Ureter (tissue), 1 donor: ENCODE measurements at places on chromosomes 11 and 22.

DNA sequence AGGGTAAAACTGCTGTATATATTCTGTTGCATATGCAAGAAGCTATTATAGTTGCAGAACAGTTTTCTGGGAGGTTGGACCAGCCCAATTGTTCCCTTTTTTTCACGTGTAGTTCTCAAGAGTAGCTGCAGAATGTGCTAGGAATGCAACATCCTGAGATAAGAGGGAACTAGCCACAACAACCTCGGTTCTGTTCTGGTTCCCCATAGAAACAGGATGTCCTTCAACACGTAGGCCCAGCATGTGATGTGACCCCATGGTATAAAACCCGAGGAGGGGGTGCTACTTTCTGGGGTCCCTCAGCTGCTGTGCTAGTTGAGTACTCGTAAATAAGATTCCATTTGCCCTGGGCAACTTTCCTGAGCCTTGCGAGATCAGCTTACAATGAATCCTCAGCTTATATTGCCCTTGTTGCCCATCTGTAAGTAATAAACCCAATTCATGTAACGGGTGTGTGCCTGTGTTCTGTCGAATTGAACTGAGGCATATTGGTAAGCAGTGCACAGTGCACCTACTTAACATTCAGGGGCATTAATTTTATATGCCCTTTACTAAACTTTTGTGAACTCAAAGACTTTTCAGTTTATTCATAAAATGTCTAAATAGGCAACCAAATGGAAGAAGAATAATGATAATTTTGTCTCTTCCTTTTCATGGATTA lies 23.0 kb upstream of the TRAF6 start:
- DNase-seq = no peak

DNA sequence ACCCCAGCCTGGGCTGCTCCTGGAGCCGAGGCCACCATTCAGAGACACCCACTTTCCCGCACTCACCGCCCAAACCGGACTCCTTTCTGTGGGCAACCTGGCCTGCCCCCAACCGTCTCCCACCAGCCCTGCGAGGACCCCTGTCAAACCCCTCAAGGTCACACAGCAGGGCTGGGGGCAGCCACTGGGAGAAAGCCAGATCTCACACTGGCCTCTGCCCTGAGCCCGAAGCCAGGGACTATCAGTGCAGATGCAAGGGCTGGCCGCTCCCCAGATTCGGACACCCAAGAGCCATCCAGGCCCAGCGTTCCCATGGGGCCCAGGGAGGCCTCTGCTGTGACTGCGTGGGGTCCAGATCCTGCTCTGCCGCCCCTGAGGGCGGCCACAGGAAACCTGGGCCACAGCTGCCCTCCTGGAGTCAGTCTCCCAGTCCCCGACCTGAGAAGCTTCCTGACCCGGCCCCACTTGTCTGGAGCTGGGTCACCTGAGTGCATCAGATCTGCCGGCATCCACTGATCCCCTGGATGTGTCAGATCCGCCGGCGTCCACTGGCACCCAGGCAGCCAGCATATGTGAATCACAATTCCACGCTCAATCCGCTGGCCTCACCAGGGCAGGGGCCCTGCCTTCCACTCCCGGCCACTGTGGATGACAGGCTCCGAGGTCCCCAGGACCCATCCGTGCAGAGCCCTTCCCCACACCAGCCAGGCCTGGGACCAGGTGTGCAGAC lies 139.7 kb downstream of the BRD1 start:
- no peak for DNase-seq

DNA sequence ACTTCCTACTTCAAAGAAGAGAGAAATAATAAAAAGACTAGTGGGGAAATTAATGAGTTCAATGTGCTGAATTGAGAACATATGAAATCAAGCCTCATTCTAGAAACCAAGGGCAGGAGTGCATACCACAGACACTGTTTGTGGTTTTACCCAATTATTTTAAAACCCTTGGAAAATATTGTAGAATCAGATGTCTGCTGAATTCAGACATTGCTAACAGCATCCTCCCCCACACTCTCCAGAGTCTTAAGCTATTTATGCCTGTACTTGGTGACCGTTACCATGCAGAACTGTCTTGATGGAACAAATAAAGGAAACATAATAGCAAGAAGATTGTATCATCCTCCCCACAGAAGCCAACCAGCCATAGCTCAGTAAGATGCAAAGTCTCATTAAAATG lies 850.1 kb downstream of the NTM start:
- no peak for DNase-seq

- no peak for DNase-seq
Measured at GRCh38 chr11:116690611-116691010, 82.2 kb downstream of the BUD13 start.

DNA sequence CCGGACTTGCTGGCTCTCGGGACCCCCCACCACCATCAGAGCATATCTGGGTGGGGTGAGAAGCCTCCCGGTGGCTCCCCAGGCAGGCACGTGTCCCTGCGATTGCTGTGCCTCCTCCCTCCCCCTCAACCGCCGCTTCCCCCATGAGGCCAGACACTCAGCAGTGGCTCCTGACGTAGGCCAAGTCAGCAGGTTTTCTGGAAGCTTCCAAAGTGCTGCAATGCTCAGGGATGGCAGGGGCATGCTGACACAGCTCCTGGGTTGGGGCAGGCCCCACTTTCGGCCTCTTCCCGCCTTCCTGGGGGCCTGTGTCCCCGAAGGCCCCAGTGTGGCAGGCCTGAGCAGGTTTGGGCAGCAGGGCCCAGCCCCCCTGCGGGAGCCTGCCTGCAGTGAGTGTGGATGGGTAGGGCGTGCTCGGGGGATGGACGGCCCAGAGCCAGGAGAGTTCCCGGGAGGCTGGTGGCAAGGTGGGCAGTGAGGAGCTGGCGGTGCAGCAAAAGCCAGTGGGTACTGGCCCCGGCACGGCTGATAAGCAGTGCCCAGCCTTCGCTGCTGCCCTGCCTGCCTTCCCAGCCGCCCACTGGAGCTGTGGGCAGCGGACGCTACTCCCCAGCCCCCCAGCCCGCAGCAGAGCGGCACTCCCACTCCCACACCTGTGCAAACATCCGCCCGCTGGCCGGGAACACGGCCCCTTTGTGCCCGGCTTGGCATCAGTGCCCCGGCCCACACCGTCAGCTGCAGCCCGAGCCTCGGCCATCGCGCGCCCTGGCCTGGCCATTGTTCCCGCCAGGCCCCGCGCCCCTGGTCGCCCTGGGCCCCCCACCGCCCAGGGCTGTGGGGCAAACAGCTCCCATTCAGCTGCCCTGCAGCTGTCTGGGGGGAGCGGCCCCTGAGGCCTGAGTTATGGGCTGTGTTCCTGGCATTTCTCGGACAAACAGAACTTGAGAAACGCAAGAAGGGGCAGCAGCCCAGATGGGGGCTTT lies 125.0 kb downstream of the KCNQ1OT1 start:
- DNase-seq = no peak

- no peak for DNase-seq
Measured at GRCh38 chr11:9796266-9796665, 132.4 kb downstream of the SWAP70 start.

GRCh38 chr11:125559888-125560287 lies 9.4 kb upstream of the EI24 start:
- DNase-seq = no peak

DNA sequence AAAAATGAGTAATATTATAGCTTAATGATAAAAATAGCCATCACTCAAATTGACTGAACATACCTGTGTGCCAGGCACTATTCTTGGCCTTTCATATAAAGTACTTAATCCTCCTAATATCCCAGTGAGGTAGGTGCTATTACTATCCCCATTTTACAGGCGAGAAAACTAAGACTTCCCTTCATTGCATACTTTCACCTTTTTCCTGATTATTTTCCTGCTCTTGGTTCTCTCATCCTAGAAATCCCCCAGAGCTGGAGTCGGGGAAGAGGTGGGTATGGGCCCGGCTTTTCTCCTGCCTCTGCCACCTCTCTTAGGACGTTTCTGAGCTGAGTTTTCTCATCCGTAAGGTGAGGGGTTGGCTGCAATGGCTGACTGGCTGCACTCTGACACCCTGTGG lies 2.2 kb downstream of the NPTXR start:
- DNase-seq = no peak

GRCh38 chr22:39207141-39208012 lies 37.4 kb downstream of the PDGFB start:
- no peak for DNase-seq

DNA sequence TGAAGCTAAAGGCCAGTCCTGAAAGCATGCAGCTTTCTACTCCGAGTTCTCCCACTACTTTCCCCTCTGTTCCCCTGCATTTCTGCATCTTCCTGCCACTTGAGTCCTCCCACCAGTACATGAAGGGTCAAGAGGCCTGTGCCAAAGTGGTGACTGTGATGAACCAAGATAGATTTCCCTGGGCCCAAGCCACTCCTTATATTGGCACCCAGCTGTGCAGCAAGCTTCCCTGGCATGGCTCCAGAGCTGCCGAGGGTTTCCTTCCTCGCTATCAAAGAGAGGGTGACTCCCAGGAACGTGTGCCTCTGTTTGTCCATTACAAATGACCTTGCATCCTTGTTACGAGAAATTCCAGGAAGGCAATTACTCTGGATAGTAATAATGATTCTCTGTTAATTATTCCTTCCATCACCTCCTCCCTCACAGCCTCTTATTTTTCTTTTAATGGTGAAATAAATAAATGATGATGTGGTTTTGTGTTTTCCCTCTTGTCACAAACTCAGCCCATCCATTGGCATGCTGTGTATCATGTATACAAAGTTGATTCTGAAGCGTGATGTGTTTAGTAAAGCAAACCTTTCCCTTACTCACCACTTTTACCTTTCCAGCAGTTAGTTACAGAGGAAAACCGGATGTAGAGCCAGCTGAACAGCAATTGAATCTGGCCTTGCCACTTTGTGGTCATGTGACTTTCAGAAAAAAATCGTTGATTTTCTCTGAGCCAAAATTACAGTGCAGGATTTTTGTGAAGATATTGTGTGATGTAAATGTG lies 8.3 kb downstream of the SRSF8 start:
- peak; percentile 72 for DNase-seq

DNA sequence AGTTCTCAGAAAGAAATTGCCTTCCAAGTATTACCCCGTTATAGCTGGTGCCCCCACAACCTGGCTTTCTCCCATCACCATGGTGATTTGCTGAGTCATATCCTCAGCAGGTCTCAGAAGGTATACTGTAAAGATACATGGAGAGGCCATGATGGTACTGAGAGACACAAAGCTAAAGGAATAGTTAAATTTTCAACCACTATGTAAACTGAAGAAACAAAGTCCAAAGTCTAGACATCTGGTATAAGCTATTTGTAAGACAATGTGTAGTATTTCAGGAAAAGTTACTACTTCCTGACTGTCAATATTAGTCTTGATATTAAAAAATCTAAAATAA lies 377.1 kb downstream of the DCDC1 start:
- no peak for DNase-seq

- DNase-seq = no peak
Measured at GRCh38 chr22:33255791-33256190, 197.6 kb upstream of the SYN3 start.

DNA sequence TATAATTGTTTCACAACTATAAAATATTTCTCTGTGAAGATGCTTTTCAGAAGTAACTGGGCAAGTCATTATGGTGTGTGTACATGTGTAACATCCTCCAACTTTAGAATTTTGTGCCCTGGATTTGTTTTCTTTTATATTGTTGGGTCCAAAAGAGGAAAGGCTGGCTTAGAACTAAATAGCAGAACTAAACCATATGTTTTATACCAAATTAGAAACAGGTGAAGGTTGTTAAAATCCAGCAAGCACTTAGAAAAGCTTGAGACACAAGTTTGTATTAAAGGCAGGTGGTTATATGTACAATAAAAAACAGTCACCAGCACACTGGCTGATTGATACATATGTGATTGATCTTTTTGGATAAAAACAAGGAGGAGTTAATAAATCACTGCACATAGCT lies 158.5 kb downstream of the WNT11 start:
- DNase-seq = no peak

GRCh38 chr11:43688394-43688793 lies 7.9 kb downstream of the HSD17B12 start:
- no peak for DNase-seq

GRCh38 chr11:111652184-111652583 lies 49.9 kb downstream of the SIK2 start:
- DNase-seq = no peak

- no peak for DNase-seq
Measured at GRCh38 chr11:65204143-65204542, 22.4 kb downstream of the CAPN1 start.

- DNase-seq = no peak
Measured at GRCh38 chr11:12023015-12023414, 14.6 kb upstream of the DKK3 start.

- no peak for DNase-seq
Measured at GRCh38 chr11:29527391-29527936, 489.4 kb downstream of the KCNA4 start.

DNA sequence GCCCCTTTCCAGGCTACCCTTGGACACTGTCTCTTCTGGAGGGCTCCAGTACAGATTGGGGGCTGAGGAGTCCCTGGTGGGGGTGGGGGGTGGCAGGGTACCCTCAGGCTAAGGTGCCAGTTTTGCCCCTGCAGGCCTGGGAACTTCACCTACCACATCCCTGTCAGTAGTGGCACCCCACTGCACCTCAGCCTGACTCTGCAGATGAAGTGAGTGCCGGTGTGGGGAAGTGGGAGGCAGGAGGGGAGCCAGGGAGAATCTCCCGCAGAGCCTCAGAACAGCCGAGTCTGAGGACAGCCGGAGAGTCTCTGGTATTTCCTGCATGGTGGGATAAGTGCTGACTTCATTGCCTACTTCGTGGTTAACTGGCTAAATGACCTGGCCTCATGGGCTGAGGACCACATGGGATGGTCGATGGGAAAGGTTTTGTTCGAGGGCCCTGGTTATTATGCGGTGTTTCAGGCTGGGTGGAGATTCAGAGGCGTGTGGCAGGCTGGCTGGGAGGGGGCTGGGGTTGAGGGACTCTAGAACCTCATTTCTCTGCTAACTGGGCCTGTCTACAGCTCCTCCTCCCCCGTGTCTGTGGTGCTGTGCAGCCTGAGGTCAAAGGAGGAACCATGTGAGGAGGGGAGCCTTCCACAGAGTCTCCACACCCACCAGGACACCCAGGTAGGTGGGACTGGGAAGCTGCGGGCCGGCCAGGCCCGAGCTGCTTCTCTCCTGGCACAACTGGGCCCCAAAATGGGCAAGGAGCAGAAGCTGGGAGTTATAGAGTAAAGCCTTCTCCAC lies 8.5 kb downstream of the TMEM258 start:
- no peak for DNase-seq

GRCh38 chr11:114149689-114150407 lies 90.3 kb downstream of the ZBTB16 start:
- DNase-seq = no peak

DNA sequence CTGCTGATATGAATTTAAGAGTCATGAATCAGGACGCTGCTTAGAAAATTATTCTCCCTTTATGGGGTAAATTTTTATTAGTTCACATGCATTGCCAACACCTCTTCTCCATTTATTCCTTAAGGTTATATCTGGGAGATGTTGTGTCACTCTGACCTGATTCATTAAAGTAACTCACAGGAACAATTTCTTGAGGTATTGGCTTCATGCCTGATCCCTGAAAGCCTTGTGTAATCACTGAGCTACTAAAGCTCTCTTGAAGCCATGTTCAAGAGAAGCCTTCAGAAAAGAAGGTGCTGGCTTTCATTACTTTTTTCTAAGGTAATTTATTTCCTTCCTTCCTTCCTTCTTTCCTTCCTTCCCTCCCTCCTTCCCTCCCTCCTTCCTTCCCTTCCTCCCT lies 420.6 kb downstream of the RAB38 start:
- DNase-seq = no peak

GRCh38 chr22:29799217-29799680 lies 32.1 kb downstream of the UQCR10 start:
- DNase-seq = peak; percentile 94
